ENCODE measurements at places on chromosomes 13 and 19.

DNA sequence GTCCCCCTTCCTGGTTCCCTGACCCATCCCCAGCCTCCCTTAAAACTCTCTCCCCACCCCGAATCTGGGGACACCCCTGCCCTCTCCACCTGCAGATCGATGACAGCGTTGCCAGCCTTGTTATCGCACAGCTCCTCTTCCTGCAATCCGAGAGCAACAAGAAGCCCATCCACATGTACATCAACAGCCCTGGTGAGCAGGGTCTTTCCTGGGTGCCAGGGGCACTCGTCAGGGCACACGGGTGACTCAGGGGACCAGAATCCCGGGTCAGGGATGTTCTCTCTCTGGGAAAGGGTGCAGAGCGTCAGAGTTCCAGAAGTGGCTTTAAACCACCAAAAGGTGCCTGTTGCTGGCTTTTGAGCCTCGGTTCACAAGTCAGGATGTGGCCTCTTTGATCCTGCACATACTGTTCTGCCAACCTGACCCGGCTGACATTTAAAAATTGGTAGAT is 1.0 kb downstream of the CLPP start:
- peak; percentile 42 for DNase-seq

DNA sequence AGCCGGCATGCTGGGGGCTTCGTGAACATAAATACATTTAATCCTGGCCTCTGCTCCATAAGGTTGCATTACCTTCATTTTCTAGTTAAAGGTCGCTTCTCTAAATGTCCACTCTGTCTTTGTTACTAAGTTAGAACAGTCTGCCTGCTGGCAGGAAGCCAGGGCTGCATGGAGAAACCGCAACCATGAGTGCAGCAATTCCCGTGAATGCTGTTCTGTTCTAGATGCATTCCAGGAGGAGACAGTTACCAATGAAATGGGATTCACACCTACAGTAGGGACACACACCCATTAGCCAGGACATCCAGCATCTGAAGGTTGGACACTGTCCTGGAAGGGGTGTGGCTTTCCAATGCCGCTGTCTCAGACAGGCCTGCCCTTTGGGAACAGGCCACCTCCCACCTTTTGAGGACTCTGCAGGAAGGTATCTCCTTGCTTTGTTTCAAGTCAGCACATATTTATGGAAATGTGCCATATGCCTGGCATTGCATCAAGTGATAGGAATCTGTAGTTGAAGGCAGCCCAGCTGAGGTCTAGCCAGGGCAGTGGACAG is 129.7 kb downstream of the SLC7A1 start:
- no peak for DNase-seq

DNA sequence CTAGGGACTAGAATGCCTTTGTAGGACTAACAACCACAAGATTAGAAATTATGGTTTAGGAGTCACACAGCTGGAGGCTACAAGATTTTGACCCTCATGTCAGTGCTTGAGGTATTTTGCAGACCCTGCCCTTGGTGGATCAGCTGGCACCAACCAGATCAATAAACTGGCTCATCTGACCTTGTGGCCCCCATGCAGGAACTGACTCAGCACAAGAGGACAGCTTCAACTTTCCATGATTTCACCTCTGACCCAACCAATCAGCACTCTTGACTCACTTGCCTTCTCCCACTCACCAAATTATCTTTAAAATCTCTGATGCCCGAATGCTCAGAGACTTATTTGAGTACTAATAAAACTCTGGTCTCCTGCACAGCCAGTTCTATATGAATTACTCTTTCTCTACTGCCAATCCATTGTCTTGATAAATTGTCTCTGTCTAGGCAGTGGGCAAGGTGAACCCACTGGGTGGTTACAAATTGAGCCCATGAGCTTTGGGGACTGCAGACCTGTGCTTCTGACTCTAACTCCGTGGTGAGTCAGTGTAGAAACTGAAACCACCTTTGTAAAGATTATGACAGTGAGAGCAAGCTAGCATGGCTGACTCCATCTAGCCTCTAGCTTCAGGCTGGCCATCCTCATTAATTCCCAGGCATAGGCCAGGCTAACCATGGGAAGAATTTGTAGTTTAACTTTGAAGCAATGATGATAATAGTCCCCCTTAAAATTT is 33.9 kb upstream of the CEACAM8 start:
- DNase-seq: no peak

DNA sequence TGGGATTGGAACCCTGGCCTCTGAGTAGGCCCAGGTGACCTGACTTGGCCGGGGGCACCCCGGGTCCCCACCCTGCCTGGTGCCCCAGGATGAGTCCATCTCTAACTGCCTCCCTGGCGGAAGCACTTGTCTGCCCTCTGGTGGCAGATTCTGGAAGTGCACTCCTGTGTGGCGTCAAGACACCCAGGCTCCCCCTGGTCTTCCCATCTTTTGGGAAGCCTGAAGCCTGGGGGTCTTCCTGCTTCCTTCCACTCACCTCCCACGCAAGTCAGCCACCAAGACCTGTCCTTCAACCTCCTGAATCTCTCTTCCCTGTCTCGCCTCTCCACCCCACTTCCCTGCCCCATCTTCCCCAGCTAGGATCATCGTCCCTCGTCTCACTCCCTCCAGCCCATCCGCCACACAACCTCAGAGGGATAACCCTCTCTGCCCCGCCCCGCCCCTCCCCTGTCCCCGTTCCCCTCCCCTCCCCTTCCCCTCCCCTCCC is 7.4 kb downstream of the RABAC1 start:
- DNase-seq: peak; percentile 92

GRCh38 chr13:26228096-26228495 is 6.0 kb upstream of the RNF6 start:
- no peak for DNase-seq

DNA sequence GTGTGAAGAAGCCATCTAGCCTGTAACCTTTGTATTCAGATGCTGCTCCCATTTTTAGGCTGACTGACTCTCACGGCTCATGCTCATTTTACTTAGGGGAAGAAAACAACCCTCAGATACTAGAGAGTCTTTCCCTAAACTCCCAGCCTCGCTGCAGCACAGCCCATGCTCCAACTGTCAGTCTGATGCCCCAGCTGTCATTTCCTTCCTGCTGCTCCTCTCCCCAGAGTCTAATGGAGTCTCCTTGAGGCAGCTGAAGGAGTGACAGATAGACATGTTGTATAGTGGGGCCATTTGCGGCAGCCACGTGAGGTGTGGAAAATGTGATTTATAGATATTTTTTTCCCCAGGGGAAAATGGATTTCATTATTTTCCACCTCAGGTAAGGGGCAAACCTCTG is 59.2 kb upstream of the OLFM4 start:
- no peak for DNase-seq

- no peak for DNase-seq
Measured at GRCh38 chr19:10201176-10201575, 6.4 kb upstream of the DNMT1 start.

- peak; percentile 64 for DNase-seq
Measured at GRCh38 chr19:2049741-2050348, 1.2 kb downstream of the MKNK2 start.

GRCh38 chr13:28534210-28534609 is 39.3 kb upstream of the FLT1 start:
- no peak for DNase-seq

- DNase-seq: no peak
Measured at GRCh38 chr19:45763691-45764294, 5.3 kb downstream of the SIX5 start.

DNA sequence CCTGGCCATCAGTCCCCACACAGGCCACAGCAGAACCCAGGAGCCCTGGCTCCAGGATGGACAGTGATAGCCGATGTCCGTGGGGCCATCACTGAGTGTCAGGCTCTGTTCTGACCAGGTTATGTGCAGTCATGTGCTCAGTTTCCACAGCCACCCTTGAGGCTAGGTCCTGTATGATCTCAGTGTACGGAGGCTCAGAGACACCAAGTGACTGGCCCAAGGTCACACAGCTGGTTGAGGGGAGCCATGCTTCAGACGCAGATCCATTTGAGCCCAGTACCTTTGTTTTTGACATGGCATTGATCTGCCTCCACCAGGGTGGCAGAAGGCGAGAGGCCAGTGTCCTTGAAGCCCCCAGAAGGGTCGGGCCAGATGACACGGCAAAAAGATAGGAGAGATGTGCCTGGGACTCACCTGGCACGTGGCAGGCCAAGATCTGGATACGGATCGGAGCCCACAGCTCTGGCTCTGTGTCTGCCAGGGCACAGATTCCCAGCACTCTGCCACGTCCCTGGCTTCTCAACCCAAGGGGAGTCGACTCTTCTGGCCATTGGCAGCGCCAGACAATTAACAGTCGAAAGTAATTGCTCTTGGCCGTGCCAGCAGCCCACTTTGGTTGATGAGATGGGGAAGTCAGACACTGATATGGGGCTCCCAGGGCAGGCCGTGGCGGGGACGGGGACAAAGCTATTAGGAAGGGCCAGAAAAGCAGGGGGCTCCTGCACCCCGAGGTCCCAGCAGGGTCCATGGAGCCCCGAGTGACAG is 15.6 kb downstream of the EVI5L start:
- DNase-seq: no peak

GRCh38 chr19:31527443-31527842 is 178.2 kb upstream of the TSHZ3 start:
- DNase-seq: no peak

- no peak for DNase-seq
Measured at GRCh38 chr19:35171730-35172129, 17.2 kb downstream of the FXYD5 start.

GRCh38 chr13:32381539-32381938 is 46.4 kb downstream of the N4BP2L1 start:
- DNase-seq: peak; percentile 9

GRCh38 chr13:41809962-41810361 is 150.9 kb downstream of the VWA8 start:
- DNase-seq: no peak

GRCh38 chr19:42424345-42424707 is 2.9 kb downstream of the LIPE start:
- DNase-seq: no peak

DNA sequence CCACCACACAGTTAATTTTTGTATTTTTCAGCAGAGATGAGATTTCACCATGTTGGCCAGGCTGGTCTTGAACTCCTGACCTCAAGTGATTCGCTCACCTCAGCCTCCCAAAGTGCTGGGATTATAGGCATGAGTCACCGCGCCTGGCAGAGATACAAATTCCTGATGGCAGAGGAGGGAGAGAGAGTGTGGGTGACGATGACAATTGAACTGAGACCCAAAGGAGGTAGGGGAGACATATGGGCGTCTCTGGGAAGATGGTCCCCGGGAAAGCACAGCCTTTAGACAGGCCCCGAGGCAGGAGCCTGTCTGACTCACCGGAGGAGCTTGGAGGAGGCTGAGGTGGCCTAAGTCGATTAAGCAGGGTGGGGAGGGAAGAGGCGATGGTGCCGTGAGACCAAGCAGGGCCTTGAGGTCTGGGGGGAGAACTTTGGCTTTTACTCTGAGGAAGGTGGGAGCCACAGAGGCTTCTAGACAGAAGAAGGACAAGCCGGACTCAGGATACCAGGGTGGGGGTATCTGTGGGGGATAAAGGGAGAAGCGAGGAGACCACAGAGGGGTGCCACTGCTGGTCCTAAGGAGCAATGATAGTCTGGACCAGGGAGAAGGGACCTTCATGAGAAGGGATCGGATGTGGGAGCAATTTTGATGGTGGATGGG is 38.2 kb downstream of the ARRDC2 start:
- no peak for DNase-seq
